ENCODE measurements at places on chromosomes 6 and 20.

GRCh38 chr20:63252284-63252711 is 2.0 kb downstream of the NKAIN4 start:
- no peak for ATAC-seq

- ATAC-seq = no peak
Observed at GRCh38 chr6:28442586-28442985, 705 bp downstream of the ZSCAN23 start.

GRCh38 chr6:43336382-43336781 is 27.8 kb upstream of the CRIP3 start:
- ATAC-seq = no peak

DNA sequence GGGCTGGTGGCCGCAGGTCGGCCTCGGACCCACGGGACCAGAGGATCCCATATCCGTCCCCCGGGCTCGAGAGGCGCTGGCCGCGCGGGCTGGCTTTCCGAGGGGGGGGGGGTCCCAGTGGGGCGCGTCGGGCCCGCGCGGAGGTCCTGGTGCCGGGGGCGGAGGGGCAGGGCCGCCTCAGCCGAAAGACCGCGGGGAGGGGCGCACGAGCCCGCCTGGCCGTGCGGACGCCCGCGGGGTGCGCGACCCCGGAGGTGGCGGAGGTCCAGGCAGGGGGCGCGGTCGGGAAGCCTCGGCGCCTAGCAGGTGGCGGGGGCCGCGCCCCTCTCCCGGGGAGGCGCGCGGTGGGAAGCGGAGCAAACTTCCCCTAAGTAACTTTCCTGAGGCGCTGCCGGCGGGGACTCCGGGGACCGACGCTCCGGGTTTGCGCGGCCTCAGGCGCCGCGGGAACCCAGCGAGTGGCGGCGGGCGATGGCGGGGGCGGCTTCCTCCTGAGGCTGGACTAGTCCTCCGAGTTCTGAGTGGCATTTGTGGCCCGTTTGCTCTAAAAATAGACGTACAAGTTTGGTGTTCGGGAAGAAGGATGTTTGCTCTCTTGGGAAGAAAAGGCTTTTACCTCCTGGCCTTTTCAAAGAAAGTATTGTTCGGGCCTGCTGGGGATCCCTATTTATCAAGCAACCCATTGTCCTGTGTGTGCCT is 26.5 kb upstream of the BTBD3 start:
- ATAC-seq = peak; percentile 49

GRCh38 chr20:41249411-41250281 is 67.9 kb downstream of the ZHX3 start:
- peak; percentile 92 for ATAC-seq

DNA sequence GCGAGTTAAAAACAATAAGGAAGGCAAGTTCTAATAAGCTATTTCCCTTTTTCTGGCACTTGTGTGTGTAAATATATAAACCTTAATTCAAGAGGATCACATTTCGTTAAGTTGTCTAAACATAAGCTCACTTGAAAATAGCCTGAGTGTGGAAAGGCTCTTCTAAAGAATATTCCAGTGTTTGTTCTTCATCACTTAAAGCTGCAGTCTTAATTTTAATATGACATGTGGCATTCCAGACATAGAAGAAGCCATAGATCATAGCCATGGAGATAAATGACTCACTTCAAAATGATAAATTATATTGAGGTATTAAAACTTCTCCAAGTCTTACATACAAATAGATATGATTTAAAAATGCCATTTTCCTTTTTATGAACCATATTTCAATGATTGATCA is 42.1 kb downstream of the IYD start:
- ATAC-seq = no peak

- no peak for ATAC-seq
Observed at GRCh38 chr6:3808199-3808598, 41.0 kb upstream of the FAM50B start.

DNA sequence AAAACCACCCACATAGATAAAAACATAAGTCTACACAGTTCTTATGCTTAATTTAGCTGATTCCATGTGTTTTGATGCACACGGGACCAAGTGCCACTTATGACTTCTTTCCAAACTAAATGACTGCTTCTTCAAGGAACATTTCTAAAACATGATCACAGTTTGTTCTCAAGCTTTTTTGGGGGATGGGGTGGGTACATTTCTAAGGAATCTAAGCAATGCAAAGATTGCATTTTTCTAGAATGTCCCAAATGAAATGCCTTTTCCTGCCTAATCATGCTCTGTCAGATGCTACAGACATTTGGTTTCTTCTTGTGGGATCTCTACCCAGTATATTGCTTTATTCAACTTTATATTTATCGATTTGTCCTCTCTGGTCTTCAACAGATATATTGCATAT is 496.8 kb upstream of the JAG1 start:
- ATAC-seq = no peak

GRCh38 chr6:19538096-19538495 is 299.1 kb upstream of the ID4 start:
- peak; percentile 100 for ATAC-seq

DNA sequence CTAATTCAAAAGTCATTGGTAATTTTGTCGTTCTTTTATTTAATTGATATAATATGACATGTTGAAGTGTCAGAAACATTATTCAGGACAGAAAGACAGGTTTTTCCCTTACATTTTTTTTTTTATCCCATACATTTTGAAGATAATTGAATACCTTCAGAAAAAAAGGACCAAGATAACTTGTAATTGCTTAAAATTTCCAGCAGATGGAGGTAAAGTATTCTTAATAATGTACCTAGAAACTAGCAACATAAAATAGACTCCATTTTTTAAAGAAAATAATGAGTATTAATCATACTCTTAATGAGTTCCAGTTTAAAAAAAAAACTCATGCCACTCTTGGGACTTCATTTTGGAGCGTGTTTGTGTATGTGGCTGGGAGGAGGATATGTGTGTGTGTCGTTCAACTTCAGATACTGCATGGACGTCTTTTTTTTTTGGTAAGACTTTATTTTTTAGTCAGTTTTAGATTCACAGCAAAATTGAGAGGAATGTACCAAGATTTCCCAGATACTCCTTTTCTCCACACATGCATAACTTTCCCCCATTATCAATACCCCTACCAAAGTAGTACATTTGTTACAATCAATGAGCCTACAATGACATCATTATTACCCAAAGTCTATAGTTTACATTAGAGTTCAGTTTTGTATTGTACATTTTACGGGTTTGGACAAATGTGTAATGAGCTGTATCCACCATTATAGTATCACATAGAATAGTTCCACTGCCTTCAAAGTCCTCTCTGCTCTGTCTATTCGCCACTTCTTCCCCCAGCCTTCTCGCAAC is 79.4 kb downstream of the ROS1 start:
- ATAC-seq = no peak

- ATAC-seq = no peak
Observed at GRCh38 chr6:147459780-147460179, 48.7 kb upstream of the SAMD5 start.

DNA sequence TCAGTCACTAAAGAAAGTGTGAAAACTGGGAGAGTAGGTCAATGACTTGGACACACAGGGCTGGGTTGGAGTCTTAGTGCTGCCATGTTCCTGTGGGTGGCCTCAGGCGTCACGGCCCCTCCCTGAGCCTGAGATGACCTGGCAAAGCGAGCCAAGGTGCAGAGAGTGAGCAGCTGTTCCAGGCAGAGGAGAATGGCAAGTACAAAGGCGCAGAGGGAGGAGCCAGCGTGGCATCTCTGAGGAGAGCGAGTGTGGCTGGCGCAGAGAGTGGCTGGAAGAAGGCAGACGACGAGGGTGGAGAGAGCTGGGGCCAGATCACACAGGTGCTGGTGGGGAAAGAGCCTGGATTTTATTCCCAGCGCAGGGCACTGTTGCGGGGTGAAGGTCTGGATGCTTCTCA is 20.6 kb upstream of the CHMP4B start:
- ATAC-seq = peak; percentile 82

DNA sequence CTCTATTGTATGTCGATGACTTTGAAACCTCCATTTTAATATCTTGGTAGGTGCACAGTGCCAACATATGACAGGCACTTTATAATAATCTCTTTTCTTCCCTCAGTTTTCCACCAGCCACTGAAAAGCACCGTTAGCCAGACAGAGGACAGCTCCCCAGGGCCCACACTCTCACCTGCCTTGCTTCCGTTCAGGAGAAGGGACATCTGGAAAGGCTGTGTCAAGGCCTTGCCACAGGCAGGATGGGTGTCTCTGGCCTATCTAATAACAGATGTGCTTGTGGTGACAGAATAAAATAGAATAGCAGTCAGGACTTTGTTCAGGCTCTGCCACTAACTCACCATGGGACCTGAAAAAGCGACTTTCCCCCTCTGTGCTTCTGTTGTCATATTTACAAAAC is 75.5 kb upstream of the CCDC167 start:
- no peak for ATAC-seq

DNA sequence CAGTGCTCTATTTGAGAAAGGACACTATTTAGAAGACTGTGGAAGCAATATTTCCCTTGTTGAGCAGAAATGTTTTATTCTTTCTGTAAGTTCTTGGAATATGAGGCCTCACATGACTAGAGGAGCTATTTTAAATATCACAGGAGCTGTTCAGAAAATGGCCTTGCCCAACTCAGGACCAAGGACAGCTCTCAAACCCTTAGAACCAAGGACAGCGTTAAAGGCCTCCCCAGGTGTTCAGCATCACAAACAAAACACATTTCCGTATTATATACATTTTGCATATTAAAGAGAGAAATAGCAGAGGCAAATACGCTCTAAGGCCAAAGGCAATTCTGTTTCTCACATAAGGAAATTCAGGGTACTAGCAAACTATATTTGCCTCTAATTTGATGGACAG is 631.4 kb downstream of the CDH26 start:
- ATAC-seq = no peak

DNA sequence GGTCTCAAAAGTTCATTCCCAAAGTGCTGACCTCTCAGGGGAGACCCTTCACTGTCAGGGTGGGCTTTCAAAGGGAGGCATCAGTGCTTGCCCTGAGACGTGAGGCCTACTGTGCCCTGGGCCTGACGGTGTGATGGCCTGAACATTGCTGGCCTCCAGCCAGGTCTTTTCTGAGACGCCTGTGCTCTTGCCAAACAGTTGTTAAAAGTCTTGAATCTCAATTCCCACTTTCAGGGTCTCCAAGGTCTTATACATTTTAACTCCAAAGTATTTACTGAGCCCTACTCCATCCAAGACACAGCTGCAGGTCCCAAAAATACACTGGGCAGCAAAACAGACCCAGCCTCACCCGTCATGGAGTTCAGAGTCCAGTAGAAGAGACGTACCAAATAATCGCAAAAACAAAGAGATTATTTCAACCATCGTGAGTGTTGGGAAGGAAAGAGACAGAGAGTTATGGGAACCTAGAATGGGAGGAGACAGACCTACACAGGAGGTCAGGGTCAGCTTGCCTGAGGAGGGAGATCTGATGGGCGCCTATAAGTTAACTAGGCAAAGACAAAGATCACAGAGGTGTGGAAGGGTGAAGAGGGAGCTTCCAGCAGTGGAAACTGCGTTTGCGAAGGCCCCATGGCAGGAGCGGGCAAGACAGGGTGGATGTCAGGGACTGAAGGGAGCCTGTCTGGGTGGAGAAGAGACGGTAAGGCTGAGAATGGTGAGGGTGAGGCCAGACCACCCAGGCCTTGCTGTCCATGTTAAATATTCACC is 446.3 kb downstream of the PREX1 start:
- ATAC-seq = no peak

GRCh38 chr6:43628393-43629103 is 516 bp downstream of the GTPBP2 start:
- peak; percentile 1 for ATAC-seq

GRCh38 chr20:41078329-41078728 is 49.7 kb downstream of the TOP1 start:
- ATAC-seq = no peak

- no peak for ATAC-seq
Observed at GRCh38 chr6:69098910-69099309, 463.8 kb downstream of the ADGRB3 start.

GRCh38 chr20:21796059-21796458 is 90.6 kb downstream of the PAX1 start:
- ATAC-seq = no peak

DNA sequence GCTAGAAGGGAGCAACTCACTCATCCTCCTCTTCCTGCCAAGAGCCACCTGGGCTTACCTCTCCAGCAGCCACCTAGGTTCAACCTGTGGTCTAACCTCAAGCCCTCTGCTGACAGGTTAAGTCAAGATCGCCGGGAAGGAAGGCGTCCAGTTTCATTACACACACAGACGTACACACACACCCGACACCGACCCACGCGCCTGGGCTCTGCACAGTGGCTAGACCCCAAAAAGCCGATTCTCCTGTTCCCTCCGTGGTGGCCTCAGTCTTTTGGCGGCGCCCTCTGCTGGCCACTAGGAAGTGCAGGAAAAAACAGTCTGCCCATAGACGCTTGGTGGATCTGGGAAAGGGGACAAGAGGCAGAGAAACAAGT is 52.8 kb downstream of the MRPL14 start:
- ATAC-seq = peak; percentile 14

DNA sequence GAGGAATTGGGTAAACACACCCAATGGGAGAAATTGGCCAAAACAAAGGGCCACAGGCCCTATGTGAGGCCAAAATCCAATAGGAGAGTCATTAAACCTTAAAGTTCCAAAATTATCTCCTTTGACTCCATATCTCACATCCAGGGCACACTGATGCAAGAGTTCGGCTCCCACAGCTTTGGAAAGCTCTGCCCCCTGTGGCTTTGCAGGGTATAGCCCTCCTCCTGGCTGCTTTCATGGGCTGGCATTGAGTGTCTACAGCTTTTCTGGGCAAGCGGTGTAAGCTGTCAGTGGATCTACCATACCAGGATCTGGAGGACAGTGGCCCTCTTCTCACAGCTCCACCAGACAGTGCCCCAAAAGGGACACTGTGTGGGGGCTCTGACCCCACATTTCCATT is 160.5 kb downstream of the ADGRG6 start:
- no peak for ATAC-seq

DNA sequence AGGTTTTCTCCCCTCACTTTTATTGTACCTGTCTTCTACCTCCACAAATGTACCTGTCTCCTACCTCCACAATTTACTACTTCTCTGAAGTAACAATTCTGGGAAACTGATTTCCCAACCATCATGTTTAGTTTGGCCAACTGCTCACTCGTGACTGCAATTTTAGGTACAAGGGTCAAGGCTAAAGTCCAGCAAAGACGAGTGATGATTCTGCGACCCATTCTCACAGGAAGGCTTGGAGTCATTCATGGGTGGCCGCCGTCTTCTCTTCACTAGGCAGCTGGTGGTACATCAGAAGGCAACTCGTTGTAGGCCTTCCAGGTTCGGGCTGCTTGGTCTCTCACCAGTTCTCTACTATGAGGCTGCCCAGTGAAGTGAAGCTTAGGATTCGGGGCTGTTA is 483.8 kb upstream of the JARID2 start:
- no peak for ATAC-seq

GRCh38 chr6:140071601-140072062 is 697.2 kb upstream of the CITED2 start:
- no peak for ATAC-seq

GRCh38 chr20:4299773-4300172 is 284.4 kb upstream of the RNF24 start:
- no peak for ATAC-seq
